ENCODE measurements at places on chromosomes 7 and 10.

DNA sequence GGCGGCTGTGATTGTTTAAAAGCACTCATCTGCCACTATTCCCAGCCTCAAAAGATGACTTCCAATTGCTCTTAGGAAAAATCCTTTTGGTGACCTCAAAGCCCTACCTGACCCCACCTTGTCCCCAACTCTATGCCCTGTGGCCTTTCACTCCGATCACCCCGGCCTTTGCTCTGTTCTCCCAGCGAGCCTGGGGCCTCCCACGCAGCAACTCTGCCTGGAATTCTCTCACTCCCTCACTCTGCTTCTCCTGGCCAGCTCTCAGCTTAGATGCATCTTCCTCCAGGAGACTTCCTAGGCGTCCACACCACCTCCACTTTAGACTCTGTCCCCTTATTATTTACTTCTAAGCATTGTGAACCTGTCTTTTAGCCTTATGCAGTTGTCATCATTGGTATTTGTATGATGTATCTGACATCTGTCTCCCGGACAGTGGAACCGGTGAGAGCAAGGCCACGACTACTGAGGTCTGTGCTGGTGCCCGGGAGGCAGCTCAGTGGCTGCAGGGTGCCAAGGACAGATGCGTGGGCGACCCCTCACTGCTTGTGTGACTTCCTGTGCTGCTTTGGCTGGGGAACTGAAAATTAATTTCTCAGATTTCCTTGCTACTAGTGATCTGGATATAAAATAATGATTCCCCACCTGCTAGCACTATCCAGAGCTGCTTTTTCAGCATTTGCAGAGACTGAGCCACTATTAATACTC lies 63.0 kb downstream of the PIP4K2A start:
- DNase-seq: peak; percentile 40

GRCh38 chr10:34403512-34403911 lies 411.6 kb downstream of the PARD3 start:
- no peak for DNase-seq

DNA sequence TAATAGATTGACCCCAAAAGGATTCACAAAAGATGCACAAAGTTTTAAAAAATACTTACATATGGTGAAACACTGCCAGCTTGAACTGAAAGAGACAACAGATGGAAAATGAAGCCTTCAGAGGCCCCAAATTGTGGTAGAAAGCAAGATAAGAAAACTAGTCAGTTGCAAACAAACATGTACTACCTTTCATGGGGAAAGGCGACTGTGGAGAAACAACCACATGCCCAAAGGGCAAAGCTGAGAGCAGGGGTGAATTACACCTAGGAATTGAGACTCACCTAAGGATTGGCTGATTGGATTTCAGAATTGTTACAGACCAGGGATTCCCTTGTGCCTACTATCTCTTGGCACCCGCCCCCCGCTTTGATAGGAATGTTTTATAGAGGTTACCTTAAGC lies 13.1 kb downstream of the EPC1 start:
- no peak for DNase-seq

DNA sequence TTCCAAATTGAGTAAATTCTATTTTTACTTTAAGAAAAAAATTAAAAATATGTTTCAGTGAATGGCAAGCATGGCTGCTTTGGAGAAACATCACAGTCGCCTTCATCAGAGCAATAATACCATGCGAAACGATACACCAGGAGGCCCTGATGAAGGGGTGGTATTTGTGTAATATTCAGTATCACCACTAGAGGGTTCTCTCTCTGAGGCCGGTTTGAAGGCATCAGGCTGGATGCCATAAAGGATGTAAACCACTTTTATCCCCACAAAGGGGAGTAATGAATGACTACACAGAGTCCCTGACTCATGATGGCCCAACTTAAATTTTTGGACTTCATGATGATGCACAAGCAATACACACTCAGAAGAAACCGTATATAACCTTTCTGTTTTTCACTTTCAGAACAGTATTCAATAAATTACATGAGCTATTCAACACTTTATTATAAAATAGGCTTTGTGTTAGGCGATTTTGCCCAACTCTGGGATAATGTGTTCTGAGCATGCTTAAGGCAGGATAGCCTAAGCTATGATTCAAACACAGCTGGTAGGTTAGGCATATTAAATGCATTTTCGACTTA lies 95.5 kb downstream of the PPP1R17 start:
- no peak for DNase-seq

DNA sequence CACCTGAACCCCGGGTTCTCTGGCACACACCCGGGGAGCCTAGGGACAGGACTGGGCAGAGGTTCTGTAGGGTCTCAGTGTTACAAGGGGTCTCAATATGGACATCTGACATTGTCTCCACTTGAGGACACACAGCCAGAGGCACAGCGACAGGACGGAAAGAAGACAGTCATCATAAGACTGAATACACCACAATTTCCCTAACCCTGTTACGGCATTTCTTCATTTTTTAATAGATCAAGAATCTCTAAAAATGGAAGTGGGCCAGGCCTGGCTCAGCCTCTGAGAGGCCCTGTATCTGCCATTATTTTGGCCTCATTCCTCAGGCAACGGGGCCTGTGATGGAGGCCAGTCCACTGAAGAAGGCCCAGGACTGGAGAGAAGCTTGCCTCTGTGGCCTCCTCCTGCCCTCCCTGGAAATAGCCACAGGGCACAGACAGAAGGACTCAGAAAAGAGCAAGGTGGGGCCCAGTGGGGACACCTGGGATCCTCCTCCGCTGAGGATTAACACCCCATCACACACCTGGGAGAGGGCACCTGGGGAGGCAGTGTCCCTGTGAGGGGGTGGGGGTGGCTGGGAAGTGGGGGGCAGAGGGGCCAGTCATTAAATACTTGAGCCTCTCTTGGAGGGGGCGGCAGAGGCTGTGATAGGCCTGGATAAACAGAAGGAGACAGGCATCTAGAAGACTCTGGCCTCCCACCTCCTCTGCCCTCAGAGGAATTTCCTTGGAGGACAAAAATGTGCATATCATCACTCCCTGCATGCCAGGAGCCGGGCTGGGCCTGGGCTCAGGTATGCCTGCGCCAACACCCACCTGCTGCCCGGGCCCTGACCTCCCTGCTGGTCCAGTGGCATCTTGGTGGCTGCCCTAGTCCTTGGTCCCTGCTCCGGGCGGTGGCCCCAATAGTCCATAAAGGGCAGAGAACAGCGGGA lies 8.0 kb downstream of the SPOCK2 start:
- DNase-seq: no peak

DNA sequence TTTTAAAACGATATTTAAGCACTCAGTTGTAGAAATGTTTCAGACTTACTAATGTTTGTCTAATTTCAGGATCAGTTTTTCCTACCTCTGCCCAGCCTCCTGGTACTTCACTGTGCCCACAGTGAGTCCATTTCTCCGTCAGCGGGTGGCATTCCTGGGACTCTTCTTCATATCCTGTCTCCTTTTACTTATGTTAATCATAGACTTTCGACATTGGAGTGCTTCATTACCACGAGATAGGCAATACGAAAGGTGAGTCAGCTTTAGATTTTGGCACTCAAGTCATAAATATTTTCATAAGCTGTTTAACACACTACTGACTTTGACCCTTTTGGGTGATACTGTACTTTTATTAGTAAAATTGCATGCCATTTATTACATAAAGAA lies 2.1 kb downstream of the ENTPD7 start:
- DNase-seq: no peak

GRCh38 chr7:78760620-78761355 lies 692.7 kb downstream of the MAGI2 start:
- no peak for DNase-seq

GRCh38 chr10:34792881-34793280 lies 22.2 kb downstream of the PARD3 start:
- no peak for DNase-seq

- DNase-seq: no peak
Measured at GRCh38 chr7:150716368-150716767, at the start of gene GIMAP1. TSS of gene GIMAP1 (plus strand) at chr7:150716613. CDS start at chr7:150719048, 2,435 bp downstream.

- DNase-seq: no peak
Measured at GRCh38 chr10:47297866-47298540, 2.0 kb upstream of the GDF10 start.

DNA sequence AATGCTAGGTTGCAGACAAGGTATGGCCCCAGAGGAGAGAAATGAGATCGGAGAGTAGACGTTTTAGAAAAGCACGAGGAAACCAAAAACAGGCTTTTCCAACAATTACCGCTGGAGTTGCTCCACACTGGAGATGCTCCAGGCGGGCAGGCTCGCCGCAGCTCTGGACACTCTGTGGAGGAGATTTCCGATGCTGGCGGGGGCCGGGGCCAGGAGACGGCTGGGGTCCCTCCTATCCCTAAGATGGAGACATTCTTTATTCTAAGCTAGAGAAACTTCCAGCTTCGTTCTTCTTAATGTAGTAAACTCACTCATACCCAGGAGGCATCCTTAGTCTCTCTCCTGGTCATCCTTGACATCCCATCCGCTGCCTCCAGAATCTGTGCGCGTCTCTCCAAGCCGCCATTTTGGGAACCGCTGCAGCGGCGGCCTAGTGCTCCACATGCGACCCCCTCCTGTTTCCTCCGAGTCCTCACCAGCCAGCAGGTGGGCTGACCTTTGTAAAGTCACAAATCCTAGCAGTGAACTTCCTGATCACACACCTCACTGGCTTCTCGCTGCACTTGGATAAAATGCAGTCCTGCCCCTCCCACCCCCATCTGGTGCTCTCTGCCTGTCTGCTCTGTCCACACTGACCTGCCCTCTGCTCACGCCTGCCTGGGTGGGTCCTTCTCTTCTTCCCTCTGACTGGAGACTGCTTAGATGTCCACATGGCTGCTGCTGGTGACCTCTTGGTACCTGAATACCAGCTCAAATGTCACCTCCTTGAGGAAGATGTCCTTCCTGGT lies 11.9 kb downstream of the PYROXD2 start:
- DNase-seq: no peak

GRCh38 chr7:155218276-155219153 lies 79.2 kb upstream of the INSIG1 start:
- DNase-seq: no peak

Data from stimulated activated naive B cell treated with anti-CD40 and anti-IgM and Interleukin-4, amounts not matched to agents 10 μg/mL and 1 μg/mL and 100 μg/mL, for 72 hours (primary cell).